ENCODE measurements at places on chromosomes 3 and 15. TPM values are rescaled to one million over a fixed set of nuclear protein-coding genes. Genes with fewer than 3 reads are reported as not detected.

Gene STRIT1
- total RNA-seq = 11.7 TPM

Gene CP
- total RNA-seq = 6.2 TPM

Gene EPB42
- total RNA-seq = not detected

Gene PLSCR5
- not detected for total RNA-seq

Gene CACNA1D
- total RNA-seq = 1.1 TPM

Gene DNAH12
- total RNA-seq = 0.16 TPM

Gene RHCG
- 0.22 TPM for total RNA-seq

Gene SCG3
- not detected for total RNA-seq

Gene GPR62
- 0.16 TPM for total RNA-seq

Gene ABHD17C
- total RNA-seq = 5.9 TPM

Gene PLAAT1
- total RNA-seq = 8.1 TPM

Gene SCAANT1
- total RNA-seq = not detected

Gene APBA2
- 0.38 TPM for total RNA-seq

Gene ZNF860
- 0.08 TPM for total RNA-seq

Gene GHRL
- 0.25 TPM for total RNA-seq

Gene BNC1
- 0.11 TPM for total RNA-seq

Gene MDFIC2
- total RNA-seq = not detected

Gene CLSTN2
- total RNA-seq = 7.0 TPM

Gene SLC12A1
- not detected for total RNA-seq

Gene TUSC7
- not detected for total RNA-seq

Gene CNTN3
- total RNA-seq = 1.2 TPM

Gene CMTM8
- 5.7 TPM for total RNA-seq

Gene CYP1A2
- total RNA-seq = not detected

Gene TGM5
- not detected for total RNA-seq

Gene ACKR2
- 0.44 TPM for total RNA-seq

Gene FBXW12
- not detected for total RNA-seq

Gene RASGRP1
- 0.44 TPM for total RNA-seq

Gene CXCR6
- total RNA-seq = 0.33 TPM

Gene PSTPIP1
- 3.5 TPM for total RNA-seq

Gene SKOR1
- total RNA-seq = 0.22 TPM

Gene CPLX3
- 1.2 TPM for total RNA-seq

Gene MAPK6
- total RNA-seq = 19.2 TPM

Gene ATP13A3
- total RNA-seq = 99.2 TPM

Gene WDR72
- total RNA-seq = not detected

Gene AQP9
- total RNA-seq = 0.77 TPM

Gene IRAK2
- total RNA-seq = 2.0 TPM

Gene PLD1
- 59.5 TPM for total RNA-seq

Gene SNTN
- total RNA-seq = not detected

Gene UPK1B
- total RNA-seq = not detected

Gene GPR156
- not detected for total RNA-seq

Gene MOBP
- total RNA-seq = not detected

Gene TIMP4
- total RNA-seq = 12.3 TPM

Gene CLRN1
- not detected for total RNA-seq

Gene PLSCR1
- 25.4 TPM for total RNA-seq

Gene ACTRT3
- 0.55 TPM for total RNA-seq

Gene RNF13
- total RNA-seq = 47.7 TPM

Gene ZNF662
- total RNA-seq = 2.7 TPM

Gene PPP1R14D
- not detected for total RNA-seq

Gene RARB
- total RNA-seq = 15.6 TPM

Gene BFSP2
- total RNA-seq = not detected
